ENCODE measurements at places on chromosomes 12 and 14. TPM values are rescaled to one million over a fixed set of nuclear protein-coding genes. Genes with fewer than 3 reads are reported as not detected.

PRH2 gene
- not detected for total RNA-seq

PLEKHG3 gene
- total RNA-seq = 0.27 TPM

KCNJ8 gene
- total RNA-seq = 0.27 TPM

LTBP2 gene
- 0.27 TPM for total RNA-seq

KERA gene
- total RNA-seq = not detected

INHBC gene
- 0.27 TPM for total RNA-seq

CPM gene
- 0.27 TPM for total RNA-seq

MLF2 gene
- total RNA-seq = 213 TPM

TMEM132D gene
- not detected for total RNA-seq

SYNE3 gene
- total RNA-seq = 15.1 TPM

PPP4R4 gene
- under 0.01 TPM for total RNA-seq

SIX4 gene
- total RNA-seq = under 0.01 TPM

TDP1 gene
- total RNA-seq = 24.8 TPM

NEMP1 gene
- total RNA-seq = 8.6 TPM

LUM gene
- 0.27 TPM for total RNA-seq

LBHD2 gene
- not detected for total RNA-seq

NTS gene
- total RNA-seq = not detected

SLC4A8 gene
- 5.1 TPM for total RNA-seq
